ENCODE measurements at places on chromosomes 2 and 18.

DNA sequence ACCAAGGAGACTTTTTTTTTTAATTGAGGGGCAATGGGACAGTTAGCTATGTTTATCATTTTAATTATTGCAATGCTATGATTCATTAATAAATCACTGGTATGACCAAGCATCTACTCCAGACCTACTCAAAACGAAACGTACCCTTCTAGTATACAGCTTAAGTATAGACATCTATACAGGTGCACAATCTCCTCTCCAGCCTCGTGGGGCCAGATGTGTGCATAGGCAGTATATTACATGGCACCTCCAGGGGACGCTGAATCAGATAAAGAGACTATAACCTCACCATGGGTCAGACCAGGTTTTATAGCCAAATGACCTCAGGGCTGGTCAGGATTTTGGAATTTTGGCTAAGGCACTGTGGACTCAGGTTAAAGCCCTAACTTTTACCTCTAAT is 86.6 kb downstream of the SS18 start:
- no peak for DNase-seq
- no peaks in the 10 kb centered on the region for H3K36me3 ChIP-seq
- H3K27me3 ChIP-seq, result no peaks in the 10 kb centered on the region
- H3K27ac ChIP-seq, result no peak overlapping the region
- no peak overlapping the region for H3K4me3 ChIP-seq
- no peaks in the 10 kb centered on the region for H3K4me1 ChIP-seq

DNA sequence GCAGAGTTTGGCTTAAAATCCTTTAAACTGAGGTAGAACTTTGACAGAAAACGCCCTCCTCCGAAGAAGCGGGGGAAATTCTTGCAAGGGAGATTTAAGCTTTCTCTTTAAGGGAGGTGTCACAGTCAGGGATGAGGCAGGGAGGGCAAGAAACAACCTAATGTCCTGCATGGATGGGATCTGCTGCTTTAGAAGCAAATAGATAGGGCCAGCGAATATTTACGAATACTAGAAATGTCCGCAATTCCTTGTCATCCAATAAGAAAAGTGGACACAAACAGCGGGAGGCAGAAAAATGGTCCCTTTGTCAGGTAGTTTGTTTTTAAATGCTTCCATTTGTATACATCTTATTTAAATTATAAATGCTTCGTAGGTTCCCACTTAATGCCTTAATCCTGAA is 12.0 kb downstream of the MEIS1 start:
- no peak overlapping the region for H3K27ac ChIP-seq
- peaks cover 42% of the 10 kb centered on the region for H3K27me3 ChIP-seq
- no peaks in the 10 kb centered on the region for H3K4me1 ChIP-seq
- no peak for DNase-seq
- H3K36me3 ChIP-seq, result no peaks in the 10 kb centered on the region

DNA sequence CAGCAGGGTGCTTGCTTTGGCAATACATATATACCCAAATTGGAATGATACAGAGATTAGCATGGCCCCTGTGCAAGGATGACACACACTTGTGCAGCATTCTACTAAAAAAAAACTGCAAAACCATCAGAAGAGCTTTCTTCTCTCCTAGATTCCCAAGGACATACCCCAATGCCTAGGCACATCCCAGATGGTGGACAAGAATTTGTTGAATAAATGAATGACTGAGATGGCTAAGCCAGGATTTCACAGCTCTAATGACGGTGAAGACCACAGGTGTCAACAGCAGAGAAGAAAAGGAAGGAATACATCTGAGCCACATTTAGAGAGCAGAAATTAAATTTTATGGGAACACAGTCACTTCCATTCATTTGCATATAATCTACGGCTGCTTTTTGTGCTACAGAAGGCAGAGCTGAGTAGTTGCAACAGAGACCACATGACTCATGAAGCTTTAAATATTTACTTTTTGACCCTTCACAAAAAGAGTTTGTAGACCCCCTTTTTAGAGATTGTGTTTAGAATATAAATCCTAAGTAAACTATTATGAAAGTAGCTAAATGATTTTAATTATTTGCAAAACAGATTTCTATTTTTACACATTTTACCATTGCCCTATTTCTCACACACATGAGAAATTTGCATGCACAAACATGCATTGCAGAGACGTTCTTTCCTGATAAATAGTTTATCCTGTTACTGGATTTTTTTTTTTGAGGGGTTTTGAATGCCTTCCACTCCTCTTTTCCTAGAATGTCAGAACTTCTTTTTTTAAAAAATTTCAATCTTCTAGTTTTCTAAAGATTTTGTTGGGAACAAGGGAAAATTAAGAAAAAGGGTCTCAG is 119.0 kb downstream of the PMAIP1 start:
- H3K4me3 ChIP-seq, result no peak overlapping the region
- H3K27me3 ChIP-seq, result peaks cover 4% of the 10 kb centered on the region
- no peaks in the 10 kb centered on the region for H3K4me1 ChIP-seq
- no peak for DNase-seq
- no peaks in the 10 kb centered on the region for H3K36me3 ChIP-seq

GRCh38 chr2:105937498-105938097 is 192.9 kb downstream of the NCK2 start:
- no peak overlapping the region for H3K27ac ChIP-seq
- no peak overlapping the region for H3K4me3 ChIP-seq
- peaks cover 2% of the 10 kb centered on the region for H3K4me1 ChIP-seq
- peaks cover 16% of the 10 kb centered on the region for H3K36me3 ChIP-seq

- H3K4me1 ChIP-seq, result peaks cover 11% of the 10 kb centered on the region
- no peak overlapping the region for H3K27ac ChIP-seq
- no peak overlapping the region for H3K4me3 ChIP-seq
- DNase-seq, result no peak
Measured at GRCh38 chr18:49160079-49160930, 209.5 kb upstream of the SMAD7 start.

GRCh38 chr18:55415258-55415871 is 172.6 kb downstream of the TCF4 start:
- H3K4me3 ChIP-seq, result no peak overlapping the region
- no peaks in the 10 kb centered on the region for H3K27me3 ChIP-seq
- H3K36me3 ChIP-seq, result no peaks in the 10 kb centered on the region
- H3K4me1 ChIP-seq, result peaks cover 2% of the 10 kb centered on the region
- H3K27ac ChIP-seq, result no peak overlapping the region

GRCh38 chr18:50287028-50287440 is 458 bp downstream of the CXXC1 start:
- no peaks in the 10 kb centered on the region for H3K27me3 ChIP-seq
- peaks cover 44% of the 10 kb centered on the region for H3K36me3 ChIP-seq
- H3K27ac ChIP-seq, result peak overlapping the region; percentile 97
- H3K4me1 ChIP-seq, result peaks cover 44% of the 10 kb centered on the region
- DNase-seq, result no peak

GRCh38 chr2:165651233-165651632 is 142.8 kb downstream of the GALNT3 start:
- no peak overlapping the region for H3K4me3 ChIP-seq
- no peaks in the 10 kb centered on the region for H3K4me1 ChIP-seq
- DNase-seq, result no peak
- H3K36me3 ChIP-seq, result no peaks in the 10 kb centered on the region

GRCh38 chr2:36060133-36060532 is 295.4 kb upstream of the CRIM1 start:
- no peak overlapping the region for H3K4me3 ChIP-seq
- H3K27ac ChIP-seq, result no peak overlapping the region
- DNase-seq, result no peak
- peaks cover 3% of the 10 kb centered on the region for H3K4me1 ChIP-seq
- peaks cover 7% of the 10 kb centered on the region for H3K27me3 ChIP-seq

- H3K27ac ChIP-seq, result no peak overlapping the region
- H3K36me3 ChIP-seq, result peaks cover 40% of the 10 kb centered on the region
- H3K4me1 ChIP-seq, result peaks cover 77% of the 10 kb centered on the region
Measured at GRCh38 chr2:84940831-84941412, 30.0 kb upstream of the KCMF1 start.

GRCh38 chr18:36284671-36285295 is 12.7 kb upstream of the FHOD3 start:
- peaks cover 33% of the 10 kb centered on the region for H3K27me3 ChIP-seq
- no peaks in the 10 kb centered on the region for H3K4me1 ChIP-seq
- no peak overlapping the region for H3K4me3 ChIP-seq
- H3K36me3 ChIP-seq, result no peaks in the 10 kb centered on the region
- peak; percentile 61 for DNase-seq

- H3K36me3 ChIP-seq, result no peaks in the 10 kb centered on the region
- H3K27ac ChIP-seq, result no peak overlapping the region
- no peak for DNase-seq
- no peaks in the 10 kb centered on the region for H3K4me1 ChIP-seq
- H3K27me3 ChIP-seq, result no peaks in the 10 kb centered on the region
Measured at GRCh38 chr2:223396993-223397392, 205.2 kb downstream of the SCG2 start.

DNA sequence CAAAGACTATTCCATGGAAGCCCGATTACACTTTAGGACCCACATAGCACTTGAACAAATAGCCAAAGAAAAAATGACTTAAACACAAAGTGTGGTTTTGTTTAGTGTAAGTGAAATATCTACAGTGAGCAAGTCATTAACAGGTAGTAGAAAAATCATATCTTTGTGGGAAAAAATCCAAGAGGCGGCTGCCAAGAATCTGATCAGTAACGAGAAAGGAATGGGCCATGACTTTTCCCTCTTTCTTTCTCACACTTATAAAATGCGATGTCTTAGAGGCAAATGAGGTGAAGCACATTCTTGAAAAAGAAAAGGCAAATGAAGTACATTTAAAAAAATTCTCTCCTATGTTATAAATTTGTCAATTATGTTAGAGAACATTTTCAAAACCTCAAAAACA is 12.9 kb upstream of the GEMIN6 start:
- H3K27me3 ChIP-seq, result no peaks in the 10 kb centered on the region
- H3K36me3 ChIP-seq, result no peaks in the 10 kb centered on the region
- H3K4me3 ChIP-seq, result no peak overlapping the region
- no peak overlapping the region for H3K27ac ChIP-seq

GRCh38 chr2:190137561-190137960 is 75.0 kb upstream of the MSTN start:
- DNase-seq, result no peak
- H3K4me3 ChIP-seq, result no peak overlapping the region
- H3K27ac ChIP-seq, result no peak overlapping the region
- no peaks in the 10 kb centered on the region for H3K27me3 ChIP-seq
- H3K4me1 ChIP-seq, result no peaks in the 10 kb centered on the region
- no peaks in the 10 kb centered on the region for H3K36me3 ChIP-seq

- H3K27ac ChIP-seq, result no peak overlapping the region
- no peak overlapping the region for H3K4me3 ChIP-seq
- H3K4me1 ChIP-seq, result no peaks in the 10 kb centered on the region
- no peak for DNase-seq
- no peaks in the 10 kb centered on the region for H3K36me3 ChIP-seq
Measured at GRCh38 chr2:134555411-134555810, 163.4 kb downstream of the TMEM163 start.

DNA sequence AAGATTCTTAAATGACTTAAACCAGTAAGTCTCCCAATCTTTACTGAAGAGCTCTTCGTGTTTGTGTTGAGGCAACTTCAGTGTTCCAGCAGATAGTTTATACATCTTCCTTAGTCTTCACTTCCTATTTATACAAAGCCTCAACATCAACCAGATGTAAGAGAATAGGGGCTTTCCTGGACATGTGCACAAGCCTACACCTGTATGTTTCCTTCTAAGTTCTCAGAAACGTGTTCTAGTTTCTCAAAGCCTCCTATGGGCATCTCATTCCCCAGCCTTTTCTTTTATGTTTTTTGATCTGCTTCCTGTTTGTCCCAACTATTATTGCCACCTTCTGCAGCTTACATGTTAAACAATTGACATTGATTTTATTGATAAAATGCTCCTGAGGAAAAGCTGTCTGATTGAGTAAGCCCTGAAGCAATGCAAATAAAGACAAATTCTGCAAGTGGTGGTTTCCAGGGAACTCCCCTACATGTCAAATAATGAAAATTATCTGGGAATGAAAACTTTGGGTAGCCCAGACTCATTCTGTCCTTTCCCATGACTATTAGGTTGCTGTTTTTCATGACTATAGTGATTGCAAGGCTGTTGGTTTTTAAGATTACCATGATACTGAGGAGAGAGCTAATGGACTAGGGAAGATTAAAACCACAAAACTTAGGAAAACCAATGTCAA is 663.3 kb upstream of the ACVR2A start:
- no peak overlapping the region for H3K4me3 ChIP-seq
- H3K4me1 ChIP-seq, result peaks cover 19% of the 10 kb centered on the region
- H3K27ac ChIP-seq, result no peak overlapping the region
- H3K36me3 ChIP-seq, result peaks cover 4% of the 10 kb centered on the region
- no peaks in the 10 kb centered on the region for H3K27me3 ChIP-seq
- no peak for DNase-seq

DNA sequence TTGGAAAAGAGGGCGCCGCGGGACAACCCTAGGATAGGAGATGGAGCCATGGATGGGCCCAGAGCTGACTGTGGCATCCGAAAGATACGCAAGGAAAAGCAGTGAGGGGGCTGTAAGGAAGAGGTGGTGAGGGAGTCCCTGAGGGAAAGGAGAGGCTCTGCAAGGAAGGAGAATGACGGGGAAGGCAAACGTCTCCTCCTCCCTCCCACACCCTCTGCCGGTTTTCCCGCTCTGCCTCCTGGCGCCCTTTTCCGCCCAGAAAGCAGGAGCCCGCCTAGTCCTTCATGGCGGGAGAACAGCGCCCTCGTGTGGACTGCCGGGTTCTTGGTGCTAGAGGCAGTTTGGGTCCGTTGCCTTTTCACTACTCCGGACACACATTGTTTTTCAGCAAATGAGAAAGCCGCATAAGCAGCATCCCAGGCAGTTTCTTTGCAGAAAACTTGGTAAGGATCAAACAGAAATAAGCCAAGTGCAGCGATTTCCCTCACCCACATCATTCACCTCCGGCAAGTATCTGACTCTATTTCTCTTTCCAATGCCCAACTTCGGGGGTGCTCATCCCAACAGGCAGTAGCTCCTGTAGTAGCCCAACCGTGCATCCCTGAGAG is 200.4 kb downstream of the INO80D start:
- H3K4me1 ChIP-seq, result no peaks in the 10 kb centered on the region
- peaks cover 10% of the 10 kb centered on the region for H3K27me3 ChIP-seq
- H3K27ac ChIP-seq, result no peak overlapping the region
- H3K4me3 ChIP-seq, result no peak overlapping the region
- DNase-seq, result peak; percentile 70

GRCh38 chr18:60894254-60894945 is 438.8 kb upstream of the CDH20 start:
- H3K27me3 ChIP-seq, result no peaks in the 10 kb centered on the region
- H3K36me3 ChIP-seq, result no peaks in the 10 kb centered on the region
- no peak overlapping the region for H3K27ac ChIP-seq
- no peaks in the 10 kb centered on the region for H3K4me1 ChIP-seq

DNA sequence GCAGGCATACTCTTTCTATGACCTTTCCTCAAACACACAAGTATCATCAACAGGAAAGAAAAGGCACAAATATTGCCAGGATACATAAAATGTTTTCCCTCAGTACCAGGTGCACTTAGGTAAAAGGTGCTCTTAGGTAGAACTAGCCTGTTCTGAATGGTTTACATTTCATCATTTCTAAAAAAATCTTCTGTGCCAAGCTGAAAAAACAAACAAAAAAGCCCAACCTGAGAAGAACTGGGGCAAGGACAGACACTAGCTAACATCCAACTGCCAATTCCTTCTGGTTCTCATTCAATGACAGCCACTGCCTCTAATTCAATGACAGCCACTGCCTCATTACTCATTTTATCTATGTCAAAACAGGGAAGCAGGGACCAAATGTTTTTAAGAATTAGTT is 68.5 kb downstream of the SPIRE1 start:
- H3K27ac ChIP-seq, result no peak overlapping the region
- H3K4me1 ChIP-seq, result no peaks in the 10 kb centered on the region
- DNase-seq, result no peak
- H3K4me3 ChIP-seq, result no peak overlapping the region
- no peaks in the 10 kb centered on the region for H3K27me3 ChIP-seq

GRCh38 chr2:191701696-191702095 is 23.8 kb downstream of the NABP1 start:
- H3K27me3 ChIP-seq, result no peaks in the 10 kb centered on the region
- H3K27ac ChIP-seq, result no peak overlapping the region
- DNase-seq, result no peak
- H3K4me3 ChIP-seq, result no peak overlapping the region
- H3K4me1 ChIP-seq, result no peaks in the 10 kb centered on the region
- peaks cover 8% of the 10 kb centered on the region for H3K36me3 ChIP-seq

All from activated CD4-positive, alpha-beta T cell treated with anti-CD3 and anti-CD28 coated beads, Interleukin-2, amount 10 ng/mL, durations not matched to agents 7 days and 5 days (primary cell).